Activated CD8-positive, alpha-beta memory T cell treated with anti-CD3 and anti-CD28 coated beads for 48 hours (primary cell): ENCODE measurements at places on chromosomes 11 and 22.

DNA sequence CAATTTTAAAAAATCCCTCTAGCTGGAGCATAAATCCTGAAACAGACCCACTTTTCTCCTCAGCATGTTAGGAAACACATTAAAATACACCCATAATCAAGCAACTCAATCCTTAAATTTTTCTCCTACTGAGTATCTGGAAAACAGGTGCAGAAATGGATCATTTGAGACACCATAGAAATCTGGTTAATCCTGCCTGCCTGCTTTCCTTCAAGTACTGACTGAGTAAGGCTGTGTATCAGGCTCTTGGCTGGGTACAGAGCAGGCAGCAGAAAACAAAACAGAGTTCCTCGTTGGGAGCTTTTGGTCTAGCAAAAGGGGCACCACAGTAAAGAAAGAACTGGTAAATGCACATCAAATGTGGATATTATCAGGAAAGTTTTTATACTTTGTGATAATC is 1.9 kb downstream of the KCNQ1OT1 start:
- DNase-seq = no peak

DNA sequence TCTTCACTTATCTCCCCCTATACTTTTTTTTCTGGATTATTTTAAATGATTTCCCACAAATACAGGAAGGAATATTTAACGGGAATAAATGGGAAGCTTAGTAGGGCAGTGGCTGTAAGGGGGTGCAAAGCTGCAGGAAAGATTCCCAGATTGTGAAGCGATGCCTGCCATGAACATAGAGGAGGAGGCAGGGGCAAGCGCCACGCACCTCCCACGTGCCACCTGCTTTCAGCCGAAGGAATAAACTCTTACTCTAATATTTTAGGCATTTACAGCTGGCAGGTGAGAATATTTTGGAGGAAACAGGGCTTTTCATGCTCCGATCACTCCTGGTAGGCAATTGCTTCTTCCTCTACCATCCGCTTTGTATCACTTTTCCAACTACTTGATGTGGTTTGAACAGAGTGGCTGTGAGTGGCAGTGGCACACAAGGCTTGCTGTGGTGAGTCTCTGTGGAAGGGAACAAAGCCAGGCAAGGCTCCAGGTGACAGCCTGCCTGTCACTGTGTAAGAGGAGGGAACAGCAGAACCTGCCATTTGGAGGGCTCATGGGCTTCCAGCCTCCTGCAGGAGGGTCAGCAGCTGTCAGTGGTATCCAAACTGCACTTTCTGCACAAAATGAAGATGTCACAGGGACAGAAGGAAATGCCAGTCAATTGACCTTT is 54.5 kb upstream of the PLET1 start:
- DNase-seq = no peak

- no peak for DNase-seq
Measured at GRCh38 chr11:27158456-27159334, 118.1 kb downstream of the BBOX1 start.

- no peak for DNase-seq
Measured at GRCh38 chr11:85710917-85711316, 24.9 kb upstream of the CCDC89 start.

- DNase-seq = no peak
Measured at GRCh38 chr22:20964090-20964798, 2.8 kb upstream of the AIFM3 start.

DNA sequence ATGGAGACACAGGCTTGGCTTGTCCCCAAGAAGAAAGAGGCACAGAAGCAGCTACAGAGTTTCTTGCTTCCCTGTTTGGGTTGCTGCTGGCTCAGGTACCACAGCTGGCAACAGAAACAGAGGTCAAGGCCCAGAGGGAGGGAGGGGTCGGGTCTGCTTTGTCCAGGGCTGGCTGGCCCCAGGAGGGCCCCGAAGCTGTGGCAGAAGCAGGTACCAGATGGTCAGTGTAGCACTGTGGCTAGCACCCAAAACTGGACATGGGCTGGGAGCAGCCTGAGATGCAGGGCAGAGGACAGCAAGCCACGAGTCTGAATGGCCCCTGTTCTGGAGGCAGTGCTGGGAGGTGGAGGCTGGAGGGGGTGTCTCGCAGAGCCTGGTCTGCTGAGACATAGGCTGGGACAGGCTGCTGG is 52.3 kb upstream of the CCDC188 start:
- no peak for DNase-seq

- DNase-seq = no peak
Measured at GRCh38 chr22:29710922-29711593, 8.7 kb upstream of the CABP7 start.

DNA sequence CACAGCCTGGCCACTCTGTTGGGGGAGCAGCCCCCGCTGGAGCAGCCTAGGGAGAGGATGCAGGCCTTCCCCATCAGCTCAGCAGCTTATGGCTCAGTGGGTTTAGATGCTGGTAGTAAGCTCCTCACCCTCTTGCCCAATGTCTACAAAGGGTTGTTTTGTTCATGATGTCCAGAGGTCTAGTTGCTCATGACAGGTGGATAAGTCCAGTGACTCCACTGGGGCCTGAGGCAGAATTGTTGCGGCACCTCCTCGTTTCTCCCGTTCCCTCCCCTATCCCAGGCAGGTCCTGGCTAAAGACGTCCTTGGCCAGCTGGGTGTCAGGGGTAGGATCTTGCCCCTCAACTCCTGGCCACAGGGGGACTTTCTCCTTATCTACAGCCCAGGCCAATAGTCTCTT is 233.5 kb upstream of the B3GAT1 start:
- DNase-seq = no peak

DNA sequence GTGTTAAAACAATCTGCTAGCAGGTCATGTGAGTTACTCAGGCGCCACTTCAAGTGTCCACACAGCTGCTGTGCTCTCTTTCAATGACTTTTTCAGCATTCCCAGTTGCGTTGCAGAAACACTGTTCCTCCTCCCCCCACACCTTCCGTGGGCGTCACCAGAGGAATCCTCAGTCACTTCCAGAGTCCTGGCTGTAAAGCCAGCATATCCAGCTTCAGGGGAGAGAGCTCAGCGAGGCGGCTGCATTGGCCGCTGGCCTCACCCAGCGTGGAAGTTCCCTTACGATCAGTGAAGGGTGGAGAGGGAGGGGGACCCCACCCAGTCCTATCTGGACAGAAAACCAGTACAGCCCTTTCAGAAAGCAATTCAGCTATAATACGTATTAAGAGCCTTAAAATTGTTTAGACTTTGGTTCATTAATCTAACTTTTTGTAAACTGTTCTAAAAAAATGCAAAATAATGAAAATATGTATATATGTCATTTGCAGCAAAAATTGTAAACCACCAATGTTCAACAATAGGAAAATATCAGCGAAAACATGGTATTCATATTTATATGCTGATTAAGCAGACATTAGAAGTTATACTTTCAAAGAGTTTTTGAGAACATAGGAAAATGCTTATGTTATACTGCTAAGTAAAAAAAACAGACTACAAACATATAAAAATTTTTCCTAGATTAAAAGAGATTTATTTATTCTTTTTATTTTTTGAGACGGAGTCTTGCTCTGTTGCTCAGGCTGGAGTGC is 2.8 kb upstream of the ANO9 start:
- DNase-seq = no peak

DNA sequence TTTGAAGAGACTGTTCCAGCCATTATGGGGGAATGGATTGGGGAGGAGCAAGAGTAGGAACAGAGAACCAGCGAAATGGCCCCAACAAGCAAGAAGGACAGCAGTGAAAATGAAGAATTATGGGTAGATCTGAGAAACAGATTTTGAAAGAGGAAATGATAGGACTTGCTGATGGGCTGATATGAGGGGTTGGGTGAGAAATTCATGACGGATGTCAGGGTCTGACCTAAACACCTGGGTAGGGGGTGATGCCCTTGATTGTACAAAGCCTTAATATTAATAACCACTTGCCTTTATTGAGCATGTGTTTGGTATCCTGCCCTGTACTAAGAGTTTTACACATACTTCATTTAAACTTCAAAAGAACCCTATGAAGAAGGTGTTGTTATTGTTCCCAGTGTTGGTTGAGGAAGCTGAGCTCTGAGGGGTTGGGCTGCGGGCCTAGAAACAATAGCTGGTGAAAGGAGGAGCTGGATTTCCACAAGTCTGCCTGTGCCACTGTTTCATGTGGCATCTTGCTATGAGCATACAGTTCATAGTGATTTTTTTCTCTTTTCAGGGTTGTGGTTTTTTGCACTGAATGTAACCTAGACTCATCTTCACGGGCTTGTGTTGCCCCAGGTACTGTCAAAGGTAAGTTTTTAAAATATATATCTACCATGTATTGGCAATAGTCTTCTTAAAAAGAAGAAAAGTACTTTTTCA is 61.1 kb upstream of the TNRC6B start:
- DNase-seq = no peak

DNA sequence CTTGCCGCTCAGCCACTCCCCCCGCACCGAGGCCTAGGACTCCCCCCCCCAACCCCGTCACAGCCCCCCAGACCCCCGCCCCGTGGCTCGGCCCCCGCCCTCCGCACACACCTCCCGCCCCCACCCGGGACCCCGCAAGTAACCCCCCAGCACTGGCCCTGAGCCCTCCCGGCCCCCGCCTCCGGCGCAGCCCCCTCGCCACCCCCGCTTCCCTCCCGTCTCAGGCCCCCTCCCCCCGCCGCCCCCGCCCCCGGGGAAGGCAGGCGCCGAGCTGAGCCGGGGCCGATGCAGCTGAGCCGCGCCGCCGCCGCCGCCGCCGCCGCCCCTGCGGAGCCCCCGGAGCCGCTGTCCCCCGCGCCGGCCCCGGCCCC is 1.5 kb downstream of the SHANK3 start:
- no peak for DNase-seq

GRCh38 chr11:17552041-17552355 is 4.9 kb downstream of the OTOG start:
- no peak for DNase-seq

DNA sequence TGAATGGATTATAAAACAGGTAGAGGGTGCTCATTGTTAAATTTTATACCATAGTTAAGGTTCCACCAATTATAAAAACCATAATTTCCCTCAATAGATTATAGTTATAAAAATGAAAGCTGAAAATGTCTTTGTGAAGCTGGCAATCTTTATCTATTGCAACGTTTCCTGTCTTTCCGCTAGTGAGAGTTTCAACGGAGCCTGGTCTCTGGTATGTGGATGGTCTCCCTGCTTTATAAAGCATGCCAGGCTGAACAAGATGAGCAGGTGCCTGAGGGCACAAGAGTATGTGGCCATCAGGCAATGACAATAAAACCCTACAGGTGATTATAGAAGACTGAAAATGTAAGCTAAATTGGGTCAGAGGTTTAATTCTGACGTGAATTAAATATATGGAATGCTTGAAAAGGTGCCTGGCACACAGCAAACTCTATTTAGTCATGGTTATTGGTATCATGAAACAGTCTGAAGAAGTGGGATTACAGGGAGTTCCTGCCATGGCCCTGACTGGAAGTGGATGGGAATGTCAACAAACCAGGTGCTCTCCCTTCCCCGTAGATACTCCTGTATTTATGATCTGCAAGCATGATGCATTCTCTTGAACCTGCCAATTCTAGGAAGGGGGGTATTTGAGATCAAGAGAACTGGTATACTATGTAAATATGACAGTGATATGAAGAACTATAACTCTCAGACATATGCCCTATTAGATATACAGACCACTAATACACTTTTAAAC is 115.7 kb downstream of the ENTHD1 start:
- no peak for DNase-seq

DNA sequence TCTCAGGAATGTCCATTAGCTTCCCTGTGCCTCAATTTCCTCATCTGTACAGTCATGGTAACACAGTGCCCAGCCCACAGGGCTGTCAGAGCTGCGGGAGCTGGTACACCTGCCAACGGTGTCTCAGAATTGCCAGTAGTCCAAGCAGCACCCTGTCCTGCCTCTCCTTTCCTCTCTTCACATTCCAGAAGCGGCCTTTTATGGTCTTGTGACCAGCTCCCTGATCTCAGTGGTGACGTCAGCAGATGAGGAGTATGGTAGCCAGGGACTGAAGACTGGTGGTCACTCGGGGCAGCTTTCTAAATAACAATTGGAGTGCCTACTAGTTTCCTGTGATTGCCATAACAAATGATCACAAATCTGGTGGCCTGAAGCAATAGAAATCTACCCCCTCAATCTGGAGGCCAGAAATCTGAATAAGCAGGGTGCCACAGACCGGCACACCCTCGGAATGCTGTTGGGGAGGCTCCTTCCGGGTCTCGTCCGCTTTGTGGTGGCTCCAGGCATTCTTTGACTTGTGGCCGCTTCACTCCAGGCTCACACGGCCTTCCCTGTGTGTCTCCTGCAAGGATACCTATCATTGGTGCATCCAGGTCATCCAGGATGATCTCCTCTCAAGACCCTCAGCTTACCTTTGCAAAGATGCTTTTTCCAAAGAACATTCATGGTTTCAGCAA is 2.1 kb downstream of the FADD start:
- no peak for DNase-seq

GRCh38 chr11:82858556-82859091 is 41.6 kb downstream of the PRCP start:
- no peak for DNase-seq

- DNase-seq = no peak
Measured at GRCh38 chr11:104776501-104777170, 121.6 kb downstream of the CASP12 start.

- DNase-seq = no peak
Measured at GRCh38 chr11:124745835-124746620, 6.0 kb downstream of the VSIG2 start.

- DNase-seq = no peak
Measured at GRCh38 chr11:62033191-62034035, 66.0 kb upstream of the FTH1 start.
